ENCODE measurements at places on chromosomes 1 and 21.

- no peak for DNase-seq
Measured at GRCh38 chr1:215833941-215834729, 267.0 kb downstream of the KCTD3 start.

GRCh38 chr1:46455951-46456350, 33.7 kb upstream of the DMBX1 start:
- DNase-seq, result no peak

GRCh38 chr21:32316361-32317215, 17.9 kb downstream of the MRAP start:
- DNase-seq, result no peak

GRCh38 chr1:244013100-244013499, 38.0 kb upstream of the ZBTB18 start:
- DNase-seq, result no peak

- DNase-seq, result no peak
Measured at GRCh38 chr1:60108196-60108595, 34.6 kb upstream of the C1orf87 start.

GRCh38 chr1:216883518-216883917, 160.3 kb upstream of the ESRRG start:
- no peak for DNase-seq

DNA sequence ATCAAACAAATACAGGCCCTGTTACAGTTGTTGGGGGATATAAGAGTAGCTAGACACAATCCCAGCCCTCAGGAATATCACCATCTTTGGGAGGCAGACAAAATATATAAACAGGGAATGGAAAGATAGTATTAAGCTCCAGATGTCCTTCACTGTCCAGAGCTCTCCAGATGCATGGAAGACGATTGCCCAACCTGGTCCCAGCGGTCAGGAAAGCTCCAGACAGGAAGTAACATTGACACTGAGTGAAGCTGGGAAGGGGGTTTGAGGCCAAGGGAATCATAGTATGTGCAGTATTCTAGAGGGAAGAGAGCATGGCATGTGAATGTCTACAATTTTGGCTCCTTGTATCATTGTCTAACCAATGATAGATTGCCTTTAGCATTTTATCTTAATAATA, 173.9 kb upstream of the HOOK1 start:
- DNase-seq, result no peak

DNA sequence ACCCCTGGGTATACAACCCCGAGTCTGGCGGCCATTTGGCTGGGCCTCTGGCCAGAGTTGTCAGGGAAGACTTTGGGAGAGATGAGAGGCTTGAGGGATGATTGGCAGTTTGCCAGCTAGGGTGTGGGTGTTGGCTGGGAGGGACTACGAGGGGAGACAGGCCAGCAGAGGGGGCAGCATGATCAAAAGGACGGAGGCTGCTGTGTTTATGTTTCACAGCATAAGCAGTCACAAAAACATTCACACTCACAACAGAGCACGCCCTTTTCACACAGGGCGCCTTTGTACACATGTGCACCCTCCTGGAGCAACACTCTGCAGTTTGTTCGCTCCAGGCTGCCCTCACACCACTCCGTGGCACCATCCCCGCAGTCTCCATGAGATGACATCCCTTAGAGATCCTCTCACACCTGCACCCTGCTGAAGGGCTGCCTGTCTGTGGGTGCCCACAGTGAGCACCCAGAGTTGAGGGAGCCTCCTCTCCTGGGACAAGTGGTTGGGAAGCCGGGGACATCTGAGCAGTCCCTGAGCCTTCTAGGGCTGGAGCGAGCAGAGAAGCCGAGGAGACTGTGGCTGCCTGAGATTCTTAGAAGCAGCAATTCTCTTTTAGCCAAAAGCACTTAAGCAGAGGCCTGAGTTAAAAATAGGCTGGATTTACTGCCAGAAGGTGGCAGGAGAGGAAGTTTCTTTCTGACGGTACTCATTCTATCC, 15.4 kb downstream of the EFNA3 start:
- DNase-seq, result no peak

DNA sequence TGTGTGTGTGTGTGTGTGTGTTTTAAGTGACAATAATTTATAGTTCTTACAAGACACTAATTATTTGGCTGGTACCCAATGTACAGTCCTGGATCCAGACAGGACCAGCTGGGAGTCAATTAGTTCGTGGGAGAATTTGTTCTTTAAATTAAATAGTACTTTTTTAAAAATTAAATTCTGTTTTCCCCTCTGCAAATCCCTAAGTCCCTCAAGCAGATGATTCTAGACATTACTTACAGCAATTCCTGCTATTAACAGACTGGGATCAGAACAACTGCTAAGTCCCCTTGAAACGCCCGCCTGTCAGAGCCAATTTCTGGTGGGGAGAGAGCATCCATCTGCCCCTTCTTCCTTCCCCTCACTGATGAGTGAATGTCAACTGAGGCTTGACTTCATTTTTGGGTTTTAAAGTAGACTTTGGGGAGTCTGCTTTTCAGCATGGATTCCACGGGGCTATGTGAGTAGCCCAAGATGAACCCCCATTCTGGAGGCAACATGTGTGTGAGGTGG, 83.9 kb downstream of the SMYD2 start:
- no peak for DNase-seq

- no peak for DNase-seq
Measured at GRCh38 chr1:22292011-22292788, 149.3 kb upstream of the WNT4 start.

DNA sequence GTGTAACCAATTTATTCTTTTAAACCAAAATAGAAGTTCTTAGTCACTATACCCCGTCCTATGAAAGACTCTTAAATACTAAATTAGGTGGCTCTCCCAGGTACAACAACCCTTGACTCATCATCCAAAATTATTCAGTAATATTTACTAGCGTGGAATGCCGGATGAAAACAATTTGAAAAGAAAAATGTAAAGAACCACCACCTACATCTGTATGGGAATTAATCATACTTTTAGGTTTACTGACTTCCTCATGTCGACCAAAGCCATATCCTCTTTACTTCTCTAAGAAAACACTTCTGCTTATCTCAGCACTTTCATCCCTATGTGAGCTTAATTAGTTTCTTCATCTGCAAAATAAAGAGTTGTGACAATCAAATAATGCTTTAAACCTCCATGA, 139.6 kb downstream of the AKT3 start:
- no peak for DNase-seq

DNA sequence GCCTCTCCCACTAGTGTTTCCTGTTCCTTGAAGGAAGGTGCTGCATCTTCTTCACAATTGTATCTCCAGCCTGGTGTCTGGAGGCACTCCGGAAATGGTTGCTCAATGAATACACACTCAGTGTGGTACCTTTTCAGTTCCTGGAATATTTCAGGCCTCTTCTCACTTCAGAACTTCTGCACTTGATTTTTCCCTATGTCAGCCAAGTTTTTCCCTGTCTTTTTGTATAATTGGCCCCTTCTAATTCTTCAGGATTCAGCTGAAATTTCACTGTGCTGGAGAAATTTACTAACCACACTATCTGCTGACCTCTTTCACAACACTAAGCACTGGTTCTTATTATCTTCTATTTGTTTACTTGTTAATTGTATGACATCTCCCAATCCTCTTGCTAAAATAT, 61.2 kb upstream of the MAP10 start:
- DNase-seq, result no peak

GRCh38 chr1:193471981-193472380, 285.6 kb upstream of the B3GALT2 start:
- no peak for DNase-seq

Data from CD4-positive, alpha-beta T cell treated with Interleukin-6 for 4 hours (primary cell).